ENCODE measurements at places on chromosomes 5 and 9. TPM values are rescaled to one million over a fixed set of nuclear protein-coding genes. Genes with fewer than 3 reads are reported as not detected.

- DNase-seq, result no peak
Observed at GRCh38 chr9:27732494-27732893, 159.2 kb upstream of the C9orf72 start.

- DNase-seq, result peak; percentile 59
Observed at GRCh38 chr5:137641148-137641547, 94.7 kb downstream of the KLHL3 start.

DNA sequence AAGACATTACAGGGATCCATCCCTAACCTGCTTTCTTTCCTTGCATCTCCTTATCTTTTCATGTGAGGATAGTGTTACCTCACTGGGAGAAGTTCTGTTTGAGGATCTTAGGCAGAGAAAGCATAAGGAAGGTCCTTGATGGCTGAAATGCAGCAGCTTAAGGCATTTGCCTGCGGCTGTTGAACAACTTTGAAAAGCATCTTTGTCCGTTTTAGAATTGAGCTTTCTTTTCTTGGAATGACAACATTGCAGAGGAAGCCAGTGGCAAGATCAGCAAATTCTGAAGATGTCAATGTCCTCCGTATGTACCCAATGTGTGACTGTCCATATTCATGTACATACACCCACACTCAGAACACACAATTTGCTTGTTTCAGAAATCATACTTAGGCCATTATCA lies 436.2 kb downstream of the GABRG2 start:
- no peak for DNase-seq

GRCh38 chr5:166906991-166907713 lies 1384.3 kb upstream of the WWC1 start:
- DNase-seq, result no peak

GRCh38 chr5:96595300-96596090 lies 66.7 kb upstream of the CAST start:
- DNase-seq, result no peak

Gene STK32A
- total RNA-seq, result 10.7 TPM

Gene WNK2
- total RNA-seq, result 157 TPM

Data from dorsolateral prefrontal cortex (tissue), 122 donors.